ENCODE measurements at places on chromosomes 1 and 21.

- no peak for DNase-seq
Measured at GRCh38 chr1:77545970-77546369, 136.5 kb downstream of the ZZZ3 start.

GRCh38 chr1:77139389-77139788 is 79.8 kb downstream of the PIGK start:
- DNase-seq, result no peak

GRCh38 chr1:107795441-107795840 is 169.5 kb downstream of the VAV3 start:
- no peak for DNase-seq

DNA sequence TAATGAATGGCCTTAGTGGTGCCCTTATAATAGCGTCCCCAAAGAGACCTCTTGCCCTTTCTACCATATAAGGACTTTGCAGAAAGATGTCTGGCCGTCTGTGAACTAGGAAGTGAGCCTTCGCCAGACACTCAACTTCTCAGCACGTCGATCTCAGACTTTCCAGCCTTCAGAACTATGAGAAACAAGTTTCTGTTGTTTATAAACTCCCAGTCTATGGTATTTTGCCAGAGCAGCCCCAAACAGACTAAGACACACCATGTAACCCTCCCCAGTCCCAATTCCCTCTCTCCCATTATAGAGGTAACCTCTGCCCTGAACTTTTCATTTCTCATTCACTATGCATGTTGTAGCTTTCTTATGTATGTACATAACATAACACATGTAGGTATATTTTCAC is 55.7 kb downstream of the NID1 start:
- no peak for DNase-seq

DNA sequence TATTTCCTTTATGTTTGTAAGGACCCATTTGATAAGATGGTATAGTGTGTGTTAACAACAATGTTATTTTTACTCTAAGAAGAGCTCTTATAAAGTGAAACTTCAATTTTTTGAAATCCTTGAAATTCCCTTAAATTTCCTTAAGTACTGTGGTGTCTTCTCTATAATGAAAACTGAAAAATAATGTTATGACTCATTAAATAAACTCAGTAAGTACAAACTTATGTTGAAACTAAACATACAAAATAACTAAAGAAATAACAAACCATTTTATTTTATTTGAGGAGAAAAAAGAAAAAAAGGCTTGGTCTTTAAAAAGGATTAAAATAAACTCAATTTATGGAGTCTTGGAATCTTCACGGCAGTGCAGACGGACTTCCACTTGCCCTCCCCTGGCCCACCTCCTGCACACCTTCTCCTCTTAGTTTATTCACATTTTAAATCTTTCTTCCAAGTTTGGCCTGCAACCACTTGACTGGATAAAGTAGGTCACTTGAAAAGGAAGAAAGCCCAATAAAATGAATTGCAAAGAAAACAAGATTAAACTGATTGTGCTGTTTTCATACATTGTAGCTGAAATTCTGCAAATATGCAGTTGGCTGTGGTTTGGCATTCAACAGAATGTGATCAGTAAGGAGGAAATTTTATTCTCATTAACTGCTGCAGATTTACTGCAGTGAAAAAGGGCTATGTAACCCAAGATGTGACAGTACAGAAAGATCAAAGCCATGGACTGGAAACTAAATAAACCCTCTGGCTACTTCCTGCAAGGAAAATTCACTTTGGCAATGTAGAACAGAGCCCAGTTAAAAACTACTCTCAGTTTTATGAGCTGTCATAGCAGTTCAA is 48.5 kb upstream of the SCYL3 start:
- DNase-seq, result peak; percentile 18
